ENCODE measurements at places on chromosomes 12 and 14.
A peak's percentile ranks its signal among the peaks of the same experiment; 100 is the strongest.

DNA sequence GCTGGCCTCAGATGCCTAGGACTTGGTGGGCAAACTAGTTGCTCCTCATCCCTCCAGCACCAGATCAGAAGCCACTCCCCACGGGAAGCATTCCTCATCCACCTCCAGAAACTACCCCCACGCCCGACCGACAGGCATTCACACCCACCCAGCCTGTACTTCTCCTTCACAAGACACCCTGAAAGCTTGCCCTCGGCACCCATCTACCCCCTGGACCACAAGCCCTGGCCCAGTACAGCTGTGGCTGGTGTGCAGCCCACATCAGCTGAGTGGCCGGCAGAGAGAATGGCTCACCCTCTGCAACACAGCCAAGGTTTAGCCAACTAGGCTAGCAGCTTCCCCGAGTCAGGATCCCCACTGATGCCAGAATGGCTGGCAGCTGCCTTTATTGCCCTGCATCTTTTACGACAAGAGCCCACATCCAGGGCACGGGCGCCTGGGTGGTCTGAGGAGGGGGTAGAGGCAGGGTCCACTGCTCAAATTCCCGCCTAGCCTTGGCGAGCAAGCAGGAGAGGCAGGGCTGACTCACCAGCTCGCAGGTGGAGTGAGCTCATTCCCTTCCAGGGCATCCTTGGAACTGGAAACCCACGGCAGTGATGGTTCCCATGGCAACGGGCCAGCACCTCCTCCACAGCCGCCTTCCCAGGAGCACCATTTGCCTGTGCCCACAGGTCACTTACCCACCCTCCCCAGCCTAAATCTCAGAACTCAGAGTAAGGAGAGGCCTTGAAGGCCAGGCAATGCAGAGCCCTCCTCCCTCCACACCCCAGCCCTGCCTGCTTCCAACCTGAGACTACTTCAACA lies 17.1 kb downstream of the ACTN1 start:
- DNase-seq, result no peak

GRCh38 chr12:72297666-72298065 lies 25.5 kb downstream of the TRHDE start:
- DNase-seq, result no peak

DNA sequence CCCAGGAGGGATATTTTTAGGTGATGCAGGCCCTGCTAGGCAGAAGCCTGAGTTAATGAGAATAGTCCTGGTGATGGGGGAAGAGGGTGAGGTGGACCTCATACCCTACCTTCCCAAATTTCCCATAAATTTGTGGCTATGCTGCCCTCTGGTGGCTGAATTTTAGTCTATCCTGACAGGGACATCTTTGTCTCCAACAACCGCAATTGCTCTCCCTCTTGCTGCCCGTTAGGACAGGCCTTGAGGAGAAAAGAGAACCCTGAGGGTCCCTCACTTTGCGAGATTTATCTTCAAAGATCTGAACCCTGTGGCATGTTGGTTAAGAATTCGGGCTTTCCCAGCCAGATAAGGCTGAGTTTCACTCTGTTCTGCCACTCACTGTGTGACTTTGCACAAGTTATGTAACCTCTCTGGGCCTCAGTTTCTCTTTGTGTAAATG lies 9.8 kb upstream of the ZNF385A start:
- DNase-seq, result peak; percentile 59

DNA sequence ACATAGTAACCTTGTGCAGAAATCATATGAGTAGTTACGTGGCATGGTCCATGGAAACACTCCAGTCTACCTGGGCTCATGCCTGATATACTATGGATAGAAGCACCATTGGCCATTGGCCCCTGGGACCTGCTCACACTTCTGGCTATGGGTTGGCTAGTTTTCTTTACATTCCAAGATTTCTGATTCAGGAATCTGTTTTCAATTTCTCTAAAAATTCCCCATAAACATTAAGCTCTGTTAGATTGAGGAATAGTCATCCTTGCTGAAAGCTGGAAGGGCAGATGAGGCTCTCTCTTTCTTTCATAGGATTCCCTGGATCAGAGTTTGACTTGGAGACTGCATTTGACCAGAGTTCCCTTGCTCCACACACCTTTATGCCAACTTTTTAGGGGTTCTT lies 37.3 kb upstream of the RAP1B start:
- DNase-seq, result no peak

DNA sequence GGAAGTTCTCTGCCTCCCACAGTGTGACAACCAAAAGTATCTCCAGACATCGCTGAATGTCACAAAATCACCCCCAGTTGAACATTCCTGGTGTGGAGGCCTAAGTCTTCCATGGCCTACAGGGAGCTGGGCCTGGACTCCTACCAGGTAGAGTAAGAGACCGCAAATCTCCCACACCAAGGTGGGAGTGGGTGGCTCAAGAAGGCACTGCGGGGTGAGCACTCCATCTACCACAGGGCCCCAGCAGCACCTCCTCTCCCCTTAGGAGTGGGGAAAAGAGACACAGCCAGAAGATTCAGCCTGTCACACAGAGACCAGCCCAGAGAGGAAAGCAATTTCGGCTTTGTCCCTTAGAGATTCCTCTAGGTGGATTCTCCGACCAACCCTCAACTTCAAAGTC lies 25.5 kb downstream of the LRTM2 start:
- no peak for DNase-seq

GRCh38 chr12:79591988-79592387 lies 98.8 kb downstream of the PAWR start:
- no peak for DNase-seq

DNA sequence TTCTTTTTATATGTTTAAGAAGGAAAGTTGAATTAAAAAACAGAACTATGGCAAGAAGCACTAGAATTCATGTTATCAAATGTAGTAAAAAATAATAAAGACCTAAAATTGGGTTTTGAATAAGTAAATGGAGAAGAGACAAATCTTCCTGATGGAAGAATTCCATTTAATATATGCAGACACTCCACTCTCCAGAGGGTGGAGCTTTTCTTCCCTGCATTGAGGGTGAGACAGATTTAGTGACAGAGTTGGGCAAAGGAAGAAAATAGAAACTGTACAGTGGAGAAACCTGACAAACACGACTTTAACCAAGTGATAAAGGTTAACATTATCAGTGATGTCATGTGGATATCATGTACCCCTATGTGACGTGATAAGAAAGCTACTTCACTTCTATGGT lies 217.6 kb downstream of the PRKD1 start:
- DNase-seq, result peak; percentile 7

- DNase-seq, result no peak
Measured at GRCh38 chr14:34372786-34373185, 89.3 kb downstream of the SPTSSA start.

- DNase-seq, result no peak
Measured at GRCh38 chr12:42893803-42894202, 304.3 kb upstream of the PRICKLE1 start.

- DNase-seq, result no peak
Measured at GRCh38 chr12:82671673-82672195, 15.0 kb upstream of the TMTC2 start.

DNA sequence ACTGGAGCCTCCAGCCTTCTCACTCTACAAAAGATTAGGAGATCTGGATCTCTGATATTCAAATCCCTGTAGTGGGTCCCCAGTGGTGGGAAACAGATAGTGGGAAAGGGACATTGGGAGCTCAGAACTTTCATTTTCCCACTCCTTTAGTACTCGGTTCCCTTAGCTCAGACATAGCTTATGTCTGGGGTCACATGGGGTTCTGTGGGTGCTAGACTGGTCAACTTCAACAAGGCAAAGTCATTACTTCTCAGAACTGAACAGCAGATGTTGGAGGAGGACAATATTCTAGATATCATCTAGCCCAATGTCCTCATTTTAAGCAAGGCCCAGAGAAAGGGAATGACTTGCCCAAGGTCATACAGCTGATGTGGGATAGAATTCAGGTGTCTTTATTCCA lies 19.5 kb upstream of the ITGA5 start:
- no peak for DNase-seq

DNA sequence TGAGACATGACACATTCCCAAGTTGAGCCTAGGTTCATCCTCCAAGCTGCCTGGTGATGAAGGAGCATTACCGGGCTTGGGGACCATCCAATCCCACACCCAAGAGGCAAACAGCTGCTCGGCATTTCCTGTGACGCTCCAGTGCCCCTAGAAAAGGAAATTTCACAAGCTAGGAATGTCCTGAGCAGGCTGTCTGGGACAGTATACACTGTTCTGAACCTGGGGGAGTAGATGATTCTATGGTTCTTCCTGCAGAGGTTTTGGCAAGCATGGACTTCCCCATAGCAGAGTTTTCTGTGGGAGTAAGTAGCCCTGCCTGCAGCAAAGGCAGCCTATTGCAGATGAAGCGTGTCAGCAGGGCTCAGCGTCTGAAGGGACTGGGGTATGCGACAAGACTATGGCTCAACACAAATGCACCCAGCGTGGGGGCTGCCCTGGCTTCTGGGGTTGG lies 47.4 kb upstream of the SRSF5 start:
- DNase-seq, result peak; percentile 95

DNA sequence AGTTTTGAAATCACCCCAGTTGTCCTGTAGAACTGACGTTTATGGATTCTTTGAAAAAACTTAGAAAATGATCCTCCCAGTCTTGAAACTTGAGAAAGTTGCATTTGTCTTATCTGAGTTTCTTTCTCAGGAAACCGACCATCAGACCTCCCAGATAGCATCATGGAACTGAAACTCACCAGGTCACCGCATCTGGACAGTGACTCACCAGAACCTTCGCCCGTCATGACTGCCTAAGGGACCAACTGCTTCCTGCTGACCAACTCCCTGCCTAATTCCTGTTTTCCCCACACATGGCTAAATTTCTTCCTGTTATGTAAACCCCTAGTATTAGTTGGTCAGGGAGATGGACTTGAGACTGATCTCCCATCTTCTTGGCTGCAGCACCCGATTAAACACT lies 175.7 kb downstream of the RIMBP2 start:
- no peak for DNase-seq

DNA sequence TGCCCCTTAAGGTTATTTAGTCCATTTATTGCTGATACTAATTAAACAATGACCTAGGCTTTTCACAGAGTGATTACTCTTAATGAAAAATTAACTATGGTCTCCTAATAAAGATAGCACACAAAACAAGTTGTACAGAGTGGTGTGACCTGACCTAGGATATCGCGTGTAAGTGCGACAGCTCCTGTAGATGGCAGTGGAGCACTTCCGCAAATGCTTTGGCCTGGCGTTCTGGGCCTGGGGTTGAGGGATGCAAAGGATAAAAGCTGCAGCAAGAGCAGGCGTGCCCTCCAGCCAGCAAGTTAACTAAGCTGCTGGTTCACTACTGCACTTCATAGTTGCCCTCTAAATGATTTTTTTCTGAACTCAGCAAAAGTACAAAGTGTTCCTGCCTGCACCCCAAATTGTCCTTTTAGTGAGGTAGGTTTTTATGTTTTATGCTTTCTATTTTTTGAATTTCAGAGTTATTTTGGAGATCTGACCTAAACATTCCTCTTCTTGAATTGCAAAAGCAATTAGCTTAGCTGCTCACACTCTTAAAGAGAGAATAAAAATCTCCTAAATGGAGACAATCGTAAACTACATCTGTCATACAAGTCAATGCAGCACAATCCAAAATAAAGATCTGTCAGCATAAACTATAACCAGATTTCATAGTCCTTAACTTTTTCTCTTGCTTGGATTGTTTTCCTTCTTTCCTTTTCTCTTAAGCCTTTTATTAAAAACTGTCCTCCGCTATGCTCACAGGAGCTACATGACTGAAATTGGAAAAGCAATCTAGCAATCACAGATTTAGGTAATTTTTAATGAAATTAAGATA lies 379.6 kb downstream of the LRIG3 start:
- DNase-seq, result peak; percentile 88

DNA sequence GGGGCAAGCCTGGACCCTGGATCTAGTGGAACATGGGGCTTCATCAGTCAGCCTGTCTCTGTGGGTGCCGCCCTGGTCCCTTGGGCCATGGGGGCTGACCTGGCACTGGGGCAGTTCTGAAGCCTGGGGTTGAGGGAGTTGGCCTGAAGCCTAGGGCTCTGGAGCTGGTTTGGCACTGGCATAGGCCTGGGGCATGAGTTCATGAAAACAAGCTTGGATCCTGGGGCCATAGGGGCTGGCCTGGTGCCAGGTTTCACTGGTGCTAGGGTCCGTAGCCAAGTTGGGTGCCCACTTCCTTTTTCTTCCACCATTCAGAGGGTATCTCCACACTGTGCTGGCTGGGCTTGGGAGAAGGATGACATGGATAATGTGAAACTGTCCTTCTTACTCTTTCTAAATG lies 26.6 kb upstream of the ANO4 start:
- DNase-seq, result no peak

- no peak for DNase-seq
Measured at GRCh38 chr14:86997271-86997670, 995.7 kb downstream of the GALC start.

DNA sequence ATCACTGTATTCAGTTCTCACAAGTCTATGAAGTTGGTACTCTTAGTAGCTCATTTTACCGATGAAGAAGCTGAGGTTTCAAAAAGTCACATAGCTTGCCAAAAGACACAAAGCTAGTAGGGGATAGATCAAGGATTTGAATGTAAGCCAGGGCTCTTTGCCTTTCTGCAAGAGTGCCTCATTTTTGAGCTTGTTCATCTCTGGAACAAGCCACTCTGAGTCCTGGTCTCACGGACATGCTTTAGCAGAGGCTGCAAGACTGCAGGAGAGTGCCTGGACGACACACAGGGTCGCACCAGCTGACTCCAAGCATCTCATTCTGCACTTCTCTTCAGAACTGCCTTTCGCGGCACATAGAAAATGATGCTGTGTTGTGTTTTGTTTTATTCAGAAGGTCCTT lies 3.7 kb downstream of the NUAK1 start:
- DNase-seq, result no peak

Measured in mesenchymal stem cell (in vitro differentiated cells and primary cell).